Stimulated activated memory B cell treated with anti-CD40 and anti-IgM and Interleukin-4, amounts not matched to agents 10 μg/mL and 1 μg/mL and 100 μg/mL, for 72 hours (primary cell): ENCODE measurements at places on chromosomes 1 and 21.

- no peak for ATAC-seq
Measured at GRCh38 chr1:70727886-70728489, 316.9 kb downstream of the CTH start.

DNA sequence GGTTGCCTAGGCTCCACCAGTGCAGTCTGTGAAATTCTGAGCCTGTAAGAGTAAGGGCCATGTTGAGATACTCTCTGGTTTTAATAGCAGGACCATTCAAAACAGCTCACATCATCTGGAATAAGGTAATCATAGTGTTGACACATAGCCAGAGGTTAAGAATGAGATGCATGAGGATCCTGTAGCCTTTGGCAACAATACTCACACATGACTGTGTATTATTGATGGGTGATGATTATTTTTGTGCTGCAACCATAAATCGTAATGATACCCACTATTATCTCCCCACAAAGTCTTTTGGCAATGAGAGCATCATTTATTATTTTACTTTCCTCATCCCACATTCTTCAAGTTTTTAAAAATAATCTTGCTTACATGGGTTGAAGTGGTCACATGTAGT lies 35.5 kb downstream of the KCNK2 start:
- ATAC-seq: no peak

- ATAC-seq: no peak
Measured at GRCh38 chr1:38497921-38498656, 361.5 kb downstream of the RRAGC start.

DNA sequence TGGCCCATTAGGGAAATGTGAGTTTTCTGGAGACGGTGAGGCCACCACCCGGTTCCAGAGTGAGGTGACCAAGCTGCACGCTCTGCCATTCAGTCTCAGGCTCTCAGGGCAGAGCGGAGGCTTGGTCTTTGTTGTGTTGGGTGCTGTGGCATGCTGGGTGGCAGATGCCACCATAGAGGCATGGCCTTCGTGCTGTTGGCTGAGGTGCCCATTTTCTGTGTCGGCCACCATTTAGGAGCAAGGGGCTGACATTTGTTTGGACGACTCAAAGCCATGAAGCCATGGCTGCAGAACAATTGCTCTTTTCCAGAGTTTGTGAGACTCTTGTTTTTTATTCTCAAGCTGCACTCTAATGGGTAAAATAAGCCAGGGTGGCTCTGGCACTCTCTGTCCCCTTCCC lies 36.8 kb upstream of the PWP2 start:
- ATAC-seq: no peak

DNA sequence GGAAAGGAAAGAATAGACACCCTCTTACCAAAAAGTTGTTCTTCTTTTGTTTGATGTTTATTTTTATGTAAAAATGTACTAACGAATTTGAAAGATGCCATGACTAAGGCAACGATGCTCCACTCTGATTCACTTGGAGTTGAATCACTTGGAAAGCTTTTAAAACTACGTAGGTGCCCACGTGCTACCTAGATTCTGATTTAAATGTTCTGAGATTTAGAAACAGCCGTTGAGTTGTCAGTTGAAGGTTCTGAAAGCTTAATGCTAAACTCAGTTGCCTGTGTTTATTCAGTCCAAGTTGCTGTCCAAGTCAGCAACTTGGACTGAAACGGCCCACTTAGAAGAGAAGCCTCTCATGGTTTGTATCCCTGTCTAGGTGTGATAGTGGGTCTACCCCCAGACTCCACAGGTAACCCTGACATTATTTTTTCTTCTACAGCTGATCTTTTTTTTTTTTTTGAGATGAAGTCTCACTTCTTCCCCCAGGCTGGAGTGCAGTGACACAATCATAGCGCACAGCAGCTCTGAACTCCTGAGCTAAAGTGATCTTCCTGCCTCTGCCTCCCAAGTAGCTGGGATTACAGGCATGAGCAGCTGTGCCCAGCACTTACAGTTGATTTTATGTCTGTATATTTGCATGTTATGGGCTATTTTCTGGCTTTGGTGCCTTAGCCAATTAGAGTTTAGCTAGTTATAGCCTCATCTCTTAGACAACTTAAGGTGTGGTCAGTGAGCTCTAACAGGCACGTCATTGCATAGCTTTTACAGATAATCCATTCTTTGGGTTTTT lies 1.4 kb upstream of the VAMP4 start:
- ATAC-seq: no peak

GRCh38 chr1:65688848-65689247 lies 103.8 kb upstream of the PDE4B start:
- no peak for ATAC-seq
